Effector CD4-positive, alpha-beta T cell (primary cell): ENCODE measurements at places on chromosomes 2 and 18.

DNA sequence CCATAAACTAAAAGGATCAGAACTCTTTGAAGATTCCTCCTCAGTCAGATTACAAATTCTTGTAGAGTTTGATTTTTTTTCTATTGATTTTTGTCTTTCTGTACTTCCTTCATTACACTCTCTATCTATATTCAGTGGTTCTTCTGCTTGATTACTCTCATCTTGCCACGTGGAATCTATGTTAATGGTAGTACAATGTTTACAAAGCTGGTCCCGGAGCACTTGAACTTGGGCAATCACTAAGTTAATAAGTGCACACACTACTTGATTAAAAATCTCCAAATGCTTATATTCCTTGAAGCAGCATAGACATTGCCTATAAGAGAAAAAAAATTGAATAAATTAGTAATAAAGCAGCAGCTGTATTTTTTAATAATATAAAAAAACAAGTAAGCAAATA lies 65.1 kb downstream of the USP34 start:
- no peak for DNase-seq

GRCh38 chr18:37285825-37286224 lies 279.8 kb downstream of the CELF4 start:
- no peak for DNase-seq

GRCh38 chr2:53103679-53104078 lies 663.9 kb upstream of the CHAC2 start:
- DNase-seq, result no peak

GRCh38 chr2:71787108-71787415 lies 333.7 kb downstream of the DYSF start:
- no peak for DNase-seq

DNA sequence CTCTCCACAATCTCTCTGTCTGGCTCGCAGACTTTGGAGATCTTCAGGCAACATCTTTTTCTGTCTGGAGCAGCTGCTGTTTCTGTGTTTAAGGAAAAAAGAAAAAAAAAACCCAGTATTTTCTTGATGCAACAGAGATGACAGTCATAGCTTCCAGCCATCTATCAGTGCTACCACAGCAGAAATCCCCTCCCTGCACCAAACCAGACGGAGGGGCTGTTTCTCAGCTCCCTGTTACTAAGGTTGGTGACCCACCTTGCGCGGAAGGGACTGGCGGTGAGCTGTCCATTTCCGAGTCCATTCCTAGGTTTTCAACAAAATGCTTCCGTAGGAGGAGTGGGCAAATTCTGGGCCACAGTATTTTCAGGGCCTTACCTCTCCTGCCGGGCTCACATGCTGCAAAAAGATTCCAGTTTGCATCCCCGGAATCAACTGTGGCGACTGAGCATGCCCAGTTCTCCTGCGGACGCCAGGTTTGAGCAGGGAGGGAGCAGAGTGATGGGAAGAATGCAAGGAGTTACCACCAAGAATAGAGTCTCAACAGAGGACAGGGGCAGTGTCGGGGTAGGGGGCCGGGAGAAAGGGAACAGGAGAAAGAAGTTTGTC lies 1.2 kb downstream of the SLC4A10 start:
- no peak for DNase-seq

DNA sequence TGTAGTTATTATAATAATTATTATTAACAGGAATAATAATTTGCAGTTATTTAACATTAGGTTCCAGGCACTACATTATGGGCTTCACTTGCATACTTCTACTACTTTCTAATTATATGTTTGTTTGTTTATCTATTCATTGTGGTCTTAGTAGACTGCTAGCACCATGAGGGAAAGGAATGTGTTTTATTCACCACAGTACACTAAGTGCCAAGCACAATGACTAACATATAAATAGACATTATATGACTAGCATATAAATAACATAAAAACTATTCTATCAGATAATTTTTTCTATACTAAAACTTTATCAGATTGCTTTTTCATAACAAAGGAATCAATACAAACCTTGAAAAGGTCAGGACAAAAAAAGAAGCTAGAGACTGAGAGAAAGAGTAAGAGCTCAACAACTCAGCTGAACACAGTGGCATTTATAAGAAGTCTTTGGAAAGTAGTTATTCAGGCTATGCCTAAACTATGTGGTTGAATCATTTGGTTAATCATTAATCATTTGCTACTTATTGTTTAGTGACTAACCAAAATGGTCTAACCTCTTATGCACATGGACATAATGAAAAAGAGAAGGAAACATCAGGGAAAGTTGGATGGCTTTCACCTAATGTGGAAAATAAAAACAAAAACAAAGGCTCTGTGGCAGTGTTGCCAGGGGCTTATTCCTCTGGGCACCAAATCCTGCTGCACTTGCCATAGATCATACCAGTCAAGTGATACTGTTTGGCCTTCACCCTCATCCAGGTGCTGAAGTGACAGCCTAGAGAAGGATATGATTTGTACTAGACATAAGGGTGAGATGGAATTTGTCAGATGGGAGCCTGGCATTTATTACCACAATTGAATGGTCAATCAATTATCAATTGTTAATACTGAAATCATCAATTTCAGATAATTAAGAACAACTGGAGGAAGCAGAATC lies 174.9 kb downstream of the ETAA1 start:
- no peak for DNase-seq
